ENCODE measurements at places on chromosomes 3 and 15.
A peak's percentile ranks its signal among the peaks of the same experiment; 100 is the strongest.

DNA sequence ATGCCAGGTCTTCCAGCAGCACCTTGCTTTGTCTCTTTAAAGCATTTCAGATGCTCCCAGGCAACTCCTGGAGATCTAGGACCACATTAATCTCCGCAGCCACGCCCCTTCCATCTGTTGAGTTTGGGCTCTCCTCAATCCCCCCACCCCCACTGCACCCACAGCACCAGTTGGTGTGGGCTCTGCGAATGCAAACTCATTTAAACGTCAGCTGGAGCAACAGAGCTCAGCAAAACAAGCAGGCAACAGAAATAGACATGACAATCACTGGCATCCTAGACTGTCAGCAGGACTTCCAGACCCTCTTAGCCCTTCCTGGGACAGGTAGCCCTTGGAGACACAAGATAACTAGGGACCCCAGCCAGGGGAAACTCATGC is 106.9 kb downstream of the LSM3 start:
- DNase-seq: no peak

DNA sequence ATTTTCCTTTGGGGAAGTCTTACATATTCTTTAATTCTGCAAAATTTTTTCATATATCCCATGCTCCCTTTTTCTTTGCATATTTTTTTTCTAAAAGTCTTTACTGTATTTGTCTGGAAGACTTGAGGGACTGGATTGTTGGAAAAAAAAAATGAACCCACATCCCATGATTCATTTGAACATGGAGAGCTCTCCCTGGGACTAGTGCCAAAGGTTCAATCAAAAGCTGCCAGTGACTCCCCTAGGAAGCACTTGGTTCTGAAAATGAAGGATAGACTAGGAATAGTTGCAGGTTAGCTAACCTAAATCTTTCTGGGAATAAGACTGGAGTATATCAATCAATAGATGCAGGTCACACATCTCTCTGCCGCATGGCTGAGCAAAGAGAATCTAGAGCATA is 16.4 kb upstream of the BNC1 start:
- no peak for DNase-seq

- DNase-seq: no peak
These were observed 87.2 kb downstream of the CLSTN2 start for GRCh38 chr3:140022066-140022770.

DNA sequence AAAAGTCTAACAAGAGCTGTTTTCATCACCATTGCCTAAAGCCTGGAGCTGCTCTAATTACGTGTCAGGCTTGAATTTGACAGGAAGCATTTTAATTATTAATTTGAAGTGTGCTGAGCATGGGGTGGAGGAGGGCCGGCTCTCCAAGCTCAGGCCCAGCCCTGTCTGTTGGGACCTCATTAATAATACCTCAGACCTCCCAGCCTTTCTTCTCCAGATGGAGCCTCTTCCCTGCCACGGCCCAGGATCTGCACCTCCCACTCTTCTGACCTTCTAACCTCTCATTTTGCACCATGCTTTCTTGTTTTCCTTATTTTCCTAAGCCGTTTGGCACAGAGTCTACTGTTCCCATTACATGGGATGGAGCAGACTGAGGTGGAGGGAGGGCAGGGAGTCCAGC is 30.0 kb downstream of the INSYN1 start:
- DNase-seq: no peak

GRCh38 chr3:126245811-126246727 is 65.7 kb upstream of the ALDH1L1 start:
- DNase-seq: no peak

DNA sequence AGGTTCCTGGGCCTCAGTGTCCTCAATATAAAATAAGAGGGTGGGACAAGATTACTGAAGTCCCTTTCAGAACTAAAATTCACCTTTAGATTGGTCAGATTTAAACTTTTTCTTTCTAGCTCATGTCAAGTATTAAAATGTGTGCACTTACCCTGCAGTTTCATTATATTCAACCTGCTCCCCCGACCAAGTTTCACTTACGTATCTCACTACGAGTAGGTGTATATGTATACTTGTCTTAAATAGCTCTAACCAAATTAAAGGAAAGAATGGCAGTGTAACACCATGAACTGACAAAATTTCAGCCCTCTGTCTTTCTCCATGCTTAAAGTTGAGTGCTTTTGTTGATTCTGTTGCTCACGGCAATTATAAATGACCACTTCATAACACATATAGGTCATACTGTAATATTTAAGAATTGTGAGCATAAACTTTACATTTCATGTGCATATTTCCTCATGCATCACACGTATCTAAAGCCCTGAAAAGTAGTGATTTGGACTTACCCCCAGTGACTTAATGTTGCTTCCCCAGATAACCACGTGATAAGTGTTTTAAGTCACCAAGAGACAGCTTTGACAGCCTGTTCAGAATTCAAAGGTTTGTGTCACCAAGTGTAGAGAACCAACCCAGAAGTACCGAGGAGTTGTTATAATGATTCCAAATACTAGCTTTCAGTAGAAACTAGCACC is 70.0 kb downstream of the PGPEP1L start:
- no peak for DNase-seq

- no peak for DNase-seq
These were observed 2.0 kb downstream of the FOXL2NB start for GRCh38 chr3:138949002-138949418.

- no peak for DNase-seq
These were observed 52.0 kb downstream of the SMAD3 start for GRCh38 chr15:67117370-67117769.

DNA sequence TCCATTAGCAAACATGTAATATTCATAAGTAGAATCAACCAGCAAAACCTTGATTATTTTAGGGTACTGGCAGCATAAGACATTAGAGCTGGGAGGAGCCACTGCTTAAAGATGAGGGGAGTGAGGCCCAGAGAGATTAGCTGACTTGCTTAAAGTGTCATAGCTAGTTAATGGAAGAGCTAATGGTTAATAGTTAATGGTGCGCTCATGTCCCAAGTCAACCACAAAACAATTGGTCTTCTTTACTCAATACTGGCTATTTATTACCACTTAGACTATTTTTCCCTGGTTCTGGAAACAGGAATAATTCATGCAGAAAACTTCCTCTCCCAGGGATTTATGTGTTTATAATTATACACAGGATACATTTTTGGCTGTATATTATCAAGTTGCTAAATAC is 33.1 kb downstream of the EIF4E3 start:
- no peak for DNase-seq

DNA sequence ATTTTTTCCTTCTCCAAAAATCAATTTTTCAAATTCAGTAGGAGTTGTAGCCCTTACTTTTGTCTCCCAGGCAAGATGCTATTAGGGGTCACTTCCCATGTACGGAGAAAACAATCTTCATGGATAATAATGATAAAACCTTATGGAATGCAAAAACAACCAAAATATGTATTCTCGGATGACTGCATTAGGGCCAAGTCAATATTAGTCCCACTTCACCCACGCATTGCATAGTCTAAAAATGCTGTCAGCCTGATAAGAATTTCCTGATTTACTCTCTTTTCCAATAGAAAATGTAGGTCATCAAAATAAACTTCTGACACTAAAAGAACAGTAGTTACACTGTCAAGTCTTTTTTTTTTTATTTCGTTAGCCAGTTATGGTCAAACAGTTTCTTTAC is 2.7 kb downstream of the VGLL3 start:
- DNase-seq: no peak

DNA sequence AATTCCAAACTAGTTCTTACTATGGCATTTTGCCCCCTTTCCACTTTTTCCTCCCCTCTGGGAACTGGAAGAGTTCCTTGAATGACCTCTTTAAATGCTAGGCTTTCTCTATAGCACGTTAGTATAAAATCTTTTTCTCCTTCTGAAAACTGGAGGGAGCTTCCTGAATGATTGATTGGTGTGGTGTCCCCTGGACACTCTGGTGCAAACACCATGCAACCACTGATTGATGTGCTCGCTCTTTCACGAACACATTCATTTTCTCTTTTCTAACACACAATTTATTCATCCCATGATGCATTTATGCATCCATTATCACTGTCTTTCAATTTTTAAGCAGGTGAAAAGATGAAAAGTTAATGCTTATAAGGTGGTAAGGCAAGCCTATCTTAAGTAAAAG is 159.1 kb upstream of the NANOGP8 start:
- no peak for DNase-seq

- no peak for DNase-seq
These were observed 3.0 kb downstream of the BUB1B start for GRCh38 chr15:40163657-40164416.

- DNase-seq: no peak
These were observed 265.1 kb downstream of the CTNNB1 start for GRCh38 chr3:41464401-41464800.

- no peak for DNase-seq
These were observed 321.8 kb upstream of the MME start for GRCh38 chr3:154758109-154758868.

DNA sequence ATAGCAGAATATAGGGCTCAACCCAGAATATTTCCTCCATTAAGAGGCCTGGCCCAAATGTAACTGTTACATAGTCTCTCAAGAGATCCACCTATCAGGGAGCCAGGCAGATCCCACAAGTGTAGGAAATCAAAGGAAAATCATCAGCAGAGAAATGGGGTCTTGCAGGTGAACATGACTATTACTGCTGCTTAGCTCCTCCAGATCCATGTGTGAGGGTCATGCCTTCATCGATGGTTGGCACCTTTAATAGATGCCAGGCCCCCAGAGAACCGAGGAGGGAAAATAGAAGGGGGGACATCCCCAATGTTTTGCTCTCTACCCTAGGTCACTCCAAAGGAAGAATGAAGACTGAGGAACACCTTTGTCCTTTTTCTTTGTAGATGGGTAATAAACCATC is 1029.9 kb upstream of the CADM2 start:
- no peak for DNase-seq

DNA sequence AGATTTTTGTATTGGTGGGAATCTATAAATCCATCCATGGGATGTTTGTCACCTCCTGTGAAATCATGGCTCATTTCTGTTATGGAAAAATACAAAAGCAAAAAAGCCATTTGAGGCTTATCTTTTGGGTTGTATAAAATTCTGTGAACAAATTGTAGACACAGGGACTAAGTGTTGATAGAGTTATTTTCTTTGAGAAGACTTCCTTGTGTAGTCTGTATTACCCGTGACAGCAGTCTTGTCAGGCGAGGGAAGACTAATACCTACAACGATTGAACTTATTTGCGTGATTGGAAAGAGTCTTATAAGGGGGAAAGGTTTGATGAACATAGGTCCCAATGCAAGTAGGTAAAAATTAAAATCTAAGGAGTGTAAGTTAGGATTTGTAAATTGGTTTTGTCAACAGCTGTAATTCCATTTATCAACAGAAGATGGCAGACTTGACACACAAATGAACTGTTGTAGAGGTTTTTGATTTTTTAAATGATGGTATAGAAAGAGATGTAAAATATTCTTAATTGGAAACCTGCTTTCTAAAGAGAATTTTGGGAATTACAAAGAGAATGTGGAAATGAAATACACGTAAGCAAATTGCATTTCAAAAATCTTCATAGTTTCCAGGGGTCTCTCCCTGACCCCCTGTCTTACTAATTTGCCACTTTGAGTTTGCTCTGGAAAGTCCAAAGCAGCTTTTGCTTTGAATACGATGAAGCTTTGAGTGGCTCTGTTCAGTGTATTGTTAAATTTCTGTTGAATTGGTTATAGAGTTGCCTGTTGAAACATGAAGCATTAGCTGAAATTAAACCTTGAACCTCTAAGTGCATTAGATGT is 33.2 kb downstream of the SLC25A26 start:
- no peak for DNase-seq

DNA sequence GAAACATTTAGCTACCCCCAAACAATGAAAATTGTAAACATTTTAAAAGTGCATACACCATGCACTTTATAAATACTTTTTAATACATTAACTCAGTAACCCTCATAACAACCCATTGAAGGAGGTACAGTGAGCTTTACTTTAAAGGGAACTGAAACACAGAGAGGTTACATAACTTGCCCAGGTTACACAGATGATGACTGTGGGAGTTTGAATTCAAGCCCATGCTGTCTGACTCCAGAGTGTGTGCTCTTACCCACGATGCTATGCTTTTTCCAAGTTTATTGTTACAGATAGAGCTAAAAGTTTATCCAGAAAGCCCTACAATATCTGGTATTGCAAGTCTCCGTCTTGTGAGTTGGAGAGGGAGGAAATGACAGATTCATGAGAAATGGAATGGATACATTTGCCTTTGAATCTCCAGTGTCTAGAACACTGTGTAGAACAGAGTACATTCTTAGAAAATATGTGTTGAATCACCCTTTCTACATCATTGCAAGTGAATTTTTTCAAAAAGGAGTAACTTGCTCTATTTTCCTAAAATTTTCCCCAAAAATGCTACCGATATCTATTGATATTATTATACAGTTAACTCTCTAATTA is 428.3 kb downstream of the NAALADL2 start:
- DNase-seq: no peak

DNA sequence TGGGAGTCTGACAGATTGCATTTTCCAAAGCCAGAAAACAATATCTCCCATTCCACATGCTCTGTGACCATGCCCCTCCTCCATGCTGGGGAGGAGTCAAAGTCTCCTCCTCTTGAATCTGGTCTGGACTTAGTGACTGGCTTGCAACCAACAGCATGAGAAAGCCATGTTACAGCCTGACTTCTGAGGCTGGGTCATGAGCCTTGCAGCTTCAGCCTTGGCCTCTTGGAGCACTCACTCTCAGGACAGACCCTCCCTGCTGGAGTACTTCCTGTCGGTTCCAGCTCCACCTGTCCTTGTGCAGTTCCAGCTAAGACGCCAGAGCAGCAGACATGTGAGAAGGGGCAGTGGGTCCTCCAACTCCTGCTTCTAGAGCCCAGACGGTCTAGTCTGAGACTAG is 49.7 kb upstream of the RBSN start:
- peak; percentile 13 for DNase-seq

- DNase-seq: no peak
These were observed 28.4 kb upstream of the CNTN3 start for GRCh38 chr3:74642876-74643275.

- DNase-seq: no peak
These were observed 7.7 kb downstream of the NCKIPSD start for GRCh38 chr3:48678056-48678455.

GRCh38 chr15:81480645-81481053 is 106.6 kb upstream of the TMC3 start:
- DNase-seq: no peak

GRCh38 chr15:90667073-90667754 is 49.9 kb upstream of the BLM start:
- DNase-seq: no peak

- no peak for DNase-seq
These were observed 9.1 kb downstream of the RASL12 start for GRCh38 chr15:65058394-65059368.

DNA sequence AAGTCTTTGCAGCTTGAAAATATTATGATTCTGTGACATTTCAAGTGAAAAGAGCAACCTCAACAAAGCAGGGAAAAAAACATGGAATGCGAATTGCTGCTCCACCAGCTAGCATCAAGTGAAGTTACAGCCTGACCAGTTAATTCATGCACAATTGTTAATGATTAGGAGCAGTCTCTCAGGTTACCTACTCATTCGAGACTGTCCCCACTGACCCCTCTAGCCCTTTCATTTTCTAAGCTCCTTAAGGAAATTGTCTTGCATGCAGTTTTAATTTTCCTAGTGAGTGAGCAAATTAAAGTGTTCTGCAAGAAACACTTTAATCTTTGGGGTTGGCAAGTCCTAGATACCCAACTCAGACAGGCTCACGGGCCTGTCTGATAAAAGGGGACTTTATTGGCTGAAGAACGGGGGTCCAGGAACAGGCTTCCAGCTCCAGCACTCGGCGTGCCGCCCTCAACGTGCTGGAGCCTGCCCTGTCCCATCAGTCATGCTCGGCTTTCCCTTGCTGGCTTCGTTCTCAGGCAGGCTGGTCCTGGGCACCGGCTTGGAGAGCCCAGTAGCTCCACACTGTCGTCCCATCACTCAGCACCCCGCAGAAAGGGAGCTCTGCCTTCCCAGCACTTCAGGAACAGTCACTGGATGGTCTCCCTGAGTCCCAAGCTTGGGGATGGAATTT is 18.3 kb downstream of the PODXL2 start:
- no peak for DNase-seq
